ENCODE measurements at places on chromosomes 5 and 9.
A peak's percentile ranks its signal among the peaks of the same experiment; 100 is the strongest.

DNA sequence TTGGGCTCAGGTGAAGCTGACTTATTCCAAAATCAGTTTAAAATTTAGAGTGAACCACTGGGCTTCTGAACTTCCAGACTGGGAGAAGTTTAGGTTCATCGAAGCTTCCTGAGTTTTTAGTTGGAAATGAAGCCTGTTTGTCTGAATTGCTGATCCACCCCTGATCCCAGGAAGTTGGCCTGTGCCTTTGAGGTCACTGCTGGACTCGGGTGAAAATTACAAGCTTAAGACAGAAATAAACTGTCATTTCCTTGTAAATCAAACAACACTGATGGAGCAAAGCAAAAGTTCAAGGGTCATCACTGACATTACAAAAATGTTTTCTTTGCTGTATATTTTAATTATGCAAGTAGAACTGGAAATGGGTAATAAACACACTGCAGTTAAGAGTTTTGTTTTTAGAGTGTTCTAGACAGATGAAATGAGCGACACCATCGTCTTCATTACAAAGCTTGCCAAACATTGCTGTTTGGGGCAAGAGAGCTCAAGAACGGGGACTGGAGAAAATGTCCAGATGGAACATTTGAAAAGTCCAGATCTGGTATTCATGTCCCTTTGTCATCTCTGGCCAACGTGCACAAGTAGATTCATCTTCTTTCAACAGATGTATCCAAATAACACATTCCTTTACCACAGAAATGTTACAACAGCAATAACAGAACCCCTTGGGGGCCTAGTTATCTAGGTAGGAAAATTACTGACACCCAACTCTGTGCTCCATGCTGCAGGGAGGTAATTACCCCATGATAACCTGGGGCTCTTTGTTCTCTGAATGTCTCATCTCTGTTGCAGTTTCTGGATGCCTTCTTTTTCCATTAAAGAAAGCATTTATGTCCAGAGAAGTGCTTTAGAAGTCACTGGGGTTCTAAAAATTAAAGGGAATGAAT is 142.4 kb upstream of the ERCC6L2 start:
- no peak for DNase-seq

DNA sequence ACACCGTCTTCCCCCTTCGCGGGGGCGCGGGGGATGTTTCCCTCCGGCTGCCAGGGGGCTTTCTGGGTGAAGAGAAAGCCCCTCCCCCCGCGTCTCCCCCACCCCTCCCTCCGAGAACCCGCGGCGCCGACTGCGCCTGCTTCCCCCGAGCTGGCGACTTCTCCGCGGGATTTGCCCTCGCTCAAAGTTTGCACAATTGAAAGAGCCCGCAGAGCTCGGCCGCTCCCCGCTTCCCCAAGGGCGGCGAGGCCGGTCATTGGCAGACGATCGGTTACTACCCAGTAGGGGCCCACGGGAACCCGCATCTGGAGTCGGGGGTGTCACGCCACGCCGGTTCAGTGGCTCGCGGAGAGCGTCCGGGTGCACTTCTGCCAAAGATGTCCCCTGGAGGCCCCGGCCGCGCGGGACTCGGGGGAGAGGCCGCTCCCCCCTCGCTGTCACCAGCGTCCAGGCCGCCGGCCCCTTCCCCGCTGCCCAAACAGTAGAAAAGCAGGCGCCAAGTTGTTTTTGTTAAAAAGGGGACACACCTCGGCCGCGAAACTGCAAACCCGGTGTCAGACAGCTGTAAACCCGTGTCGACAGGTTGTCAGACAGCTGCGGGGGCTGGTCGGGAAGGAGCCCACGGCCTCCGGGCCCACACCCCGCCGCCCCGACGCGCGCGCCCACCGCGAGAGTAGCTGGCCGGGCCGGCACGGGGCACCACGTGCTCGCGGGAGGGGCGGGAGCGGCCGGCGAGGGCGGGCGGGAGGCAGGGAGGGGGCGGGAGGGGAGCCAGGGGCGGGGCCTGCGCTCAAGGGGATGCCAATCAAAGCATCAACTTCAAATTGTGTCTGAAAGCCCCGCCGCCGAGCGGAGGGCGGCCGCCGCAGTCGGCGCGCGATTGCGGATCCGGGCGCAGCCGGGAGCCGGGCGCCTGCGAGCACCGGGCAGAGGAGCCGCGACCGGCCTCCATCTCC is at the start of gene IRX1:
IRX1 (plus strand) TSS at position 827 of the 956 bp plus-strand sequence. CDS start 274 bp downstream, outside the sequence.
- no peak for DNase-seq

- no peak for DNase-seq
Measured at GRCh38 chr9:33166231-33167083, 679 bp downstream of the B4GALT1 start.

GRCh38 chr9:17481565-17481964 is 97.3 kb upstream of the SH3GL2 start:
- no peak for DNase-seq

DNA sequence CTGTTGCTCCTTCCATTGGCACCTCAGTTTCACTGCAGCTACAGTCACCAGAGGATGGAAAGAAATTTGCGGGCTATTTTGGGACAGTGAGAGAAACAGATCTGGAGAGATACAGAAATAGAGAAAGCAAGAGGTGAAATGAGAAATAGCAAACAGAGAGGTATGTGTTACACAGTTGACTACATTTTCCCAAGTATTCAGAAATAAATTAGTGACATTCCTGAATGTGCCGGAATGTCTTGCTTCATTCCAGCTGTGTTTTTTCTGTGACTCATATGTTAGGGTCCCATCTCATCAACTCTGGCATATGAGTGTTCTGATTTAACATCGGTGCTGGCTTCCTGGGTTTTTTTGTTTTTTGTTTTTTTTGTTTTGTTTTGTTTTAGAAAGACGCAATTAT is 63.8 kb upstream of the ZNF462 start:
- peak; percentile 68 for DNase-seq

DNA sequence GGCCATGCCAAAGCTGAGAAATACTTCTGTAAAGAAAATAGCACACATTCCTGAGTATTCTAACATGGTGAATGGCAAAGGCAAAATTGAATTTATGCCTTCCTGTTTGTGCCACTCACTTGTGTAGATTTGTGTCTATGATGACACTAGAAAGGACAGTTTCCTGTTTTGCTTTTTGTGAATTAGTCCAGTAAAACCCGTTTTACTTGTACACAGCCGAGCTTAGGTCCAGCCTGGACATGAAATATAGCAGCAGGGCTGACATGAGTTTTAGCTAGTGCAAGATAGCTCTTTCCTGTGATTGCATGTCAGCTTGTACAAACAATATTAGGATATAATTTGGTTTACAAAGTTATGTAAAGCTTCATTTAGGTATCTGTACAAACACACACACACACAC is 1891.7 kb upstream of the WWC1 start:
- no peak for DNase-seq

DNA sequence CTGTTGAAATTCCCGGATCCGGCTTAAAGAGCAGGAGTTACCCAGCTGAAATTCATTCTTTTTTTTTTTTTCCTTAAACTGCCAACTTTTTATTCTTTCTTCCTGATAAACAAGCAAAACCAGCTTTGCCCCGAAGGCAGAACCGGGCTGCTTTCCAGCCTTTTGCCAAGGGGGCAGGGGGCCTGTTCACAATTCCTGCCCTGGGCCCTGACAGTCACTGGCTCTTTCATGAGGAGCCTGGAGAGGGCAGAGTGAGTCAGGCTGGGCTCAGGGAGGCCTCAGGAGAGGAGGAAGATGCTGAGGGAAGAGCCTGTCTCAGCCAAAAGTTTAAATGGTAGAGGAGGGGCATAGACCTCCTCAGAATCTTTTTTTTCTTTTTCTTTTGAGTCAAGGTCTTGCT is 4.8 kb downstream of the GLIPR2 start:
- no peak for DNase-seq

DNA sequence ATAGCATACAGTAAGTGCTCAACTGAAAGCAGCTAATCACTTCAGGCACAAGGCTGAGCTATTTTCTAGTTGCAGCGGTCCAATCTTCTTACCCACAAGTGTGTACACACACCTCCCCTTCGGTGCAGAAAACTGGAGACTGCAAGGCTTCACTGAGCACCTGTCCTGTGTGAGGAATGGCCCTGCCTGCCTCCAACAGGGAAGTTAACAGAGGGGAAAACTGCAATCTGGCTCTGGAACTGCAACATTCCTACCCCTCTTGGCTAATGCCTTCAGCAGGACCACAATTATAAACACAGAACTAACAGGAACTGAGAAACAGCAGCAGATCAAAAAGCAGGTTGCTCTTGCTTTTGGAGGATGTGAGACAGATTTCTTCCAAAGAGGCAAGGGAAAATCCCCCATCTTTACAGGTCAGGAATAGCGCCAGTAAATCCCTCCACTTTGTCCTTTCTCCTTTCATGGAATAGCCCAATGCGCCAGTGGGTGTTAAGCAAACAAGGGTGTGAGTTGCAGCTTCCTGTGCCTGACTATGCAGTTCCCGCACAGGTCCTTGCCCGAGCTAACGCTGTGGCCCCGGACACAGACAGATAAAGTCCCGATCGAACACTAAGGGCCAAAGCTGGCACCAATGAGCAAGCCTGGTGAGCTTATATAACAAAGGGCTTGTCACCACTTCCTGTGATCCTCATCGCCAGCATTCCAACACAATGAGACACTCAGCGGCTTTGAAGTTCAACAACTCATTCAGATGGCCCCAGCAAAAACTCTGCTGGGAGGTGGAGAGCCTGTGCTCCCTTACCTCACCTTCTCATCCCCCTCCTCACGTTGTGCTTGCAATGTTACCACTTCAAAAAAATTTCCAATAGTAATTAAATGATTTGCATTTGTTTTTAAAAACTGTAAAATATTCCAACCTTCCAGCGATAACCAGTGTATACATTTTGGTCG is 21.5 kb downstream of the SHB start:
- DNase-seq = peak; percentile 90

DNA sequence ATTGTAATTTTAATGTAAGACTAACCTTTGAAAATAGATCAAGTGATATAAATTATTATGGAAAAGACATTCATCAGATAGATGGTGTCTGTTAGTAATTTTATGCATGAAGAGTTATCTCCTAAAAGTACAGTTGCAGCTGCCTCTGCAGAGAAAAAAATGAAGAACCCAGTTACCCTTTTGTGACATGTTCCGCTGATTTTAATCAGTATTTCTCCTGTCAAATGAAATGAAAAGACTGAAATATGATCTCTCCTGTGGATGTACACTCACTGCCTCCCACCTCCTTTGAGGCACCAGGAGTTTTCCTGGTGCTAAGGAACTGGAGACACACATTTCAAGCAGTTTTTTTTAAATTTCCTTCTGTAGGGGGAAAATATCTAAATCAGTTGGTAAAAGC is 277.4 kb downstream of the KIF4B start:
- DNase-seq = no peak

DNA sequence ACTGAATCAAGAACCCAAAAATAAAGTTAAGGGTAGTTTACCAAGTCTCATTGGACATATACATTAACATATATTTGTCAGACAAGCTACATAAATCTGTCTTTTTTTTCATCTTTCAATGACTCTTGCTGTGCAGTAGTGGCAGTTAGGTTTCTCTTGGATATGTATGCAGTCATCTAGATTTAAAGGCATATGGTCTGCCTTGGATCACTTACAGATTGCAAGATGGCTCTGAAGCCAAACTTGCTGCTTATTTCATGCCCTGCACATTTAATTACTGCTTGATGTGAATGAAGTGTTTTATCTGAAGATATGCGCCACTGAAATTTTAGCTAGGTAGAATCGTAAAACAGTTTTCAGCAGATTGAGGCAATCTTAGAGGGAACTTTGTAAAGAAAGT is 18.6 kb upstream of the MAN2A1 start:
- DNase-seq = no peak

- no peak for DNase-seq
Measured at GRCh38 chr5:31007672-31008071, 185.8 kb upstream of the CDH6 start.

DNA sequence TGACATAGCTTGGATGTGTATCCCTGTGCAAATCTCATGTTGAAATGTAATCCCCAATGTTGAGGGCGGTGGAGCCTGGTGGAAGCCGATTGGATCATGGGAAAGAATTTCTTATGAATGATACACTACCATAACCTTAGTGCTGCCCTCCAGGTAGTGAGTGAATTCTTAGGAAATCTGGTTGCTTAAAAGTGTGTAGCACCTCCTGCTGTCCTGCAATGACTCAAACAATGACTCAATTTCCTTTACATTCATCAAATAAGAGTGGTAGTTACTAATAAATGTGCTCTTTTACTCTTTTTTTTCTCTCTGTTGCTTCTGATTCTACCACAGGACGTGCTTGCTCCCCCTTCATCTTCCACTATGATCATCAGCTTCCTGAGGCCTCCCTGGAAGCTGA is 1696.0 kb upstream of the CDH9 start:
- peak; percentile 5 for DNase-seq

DNA sequence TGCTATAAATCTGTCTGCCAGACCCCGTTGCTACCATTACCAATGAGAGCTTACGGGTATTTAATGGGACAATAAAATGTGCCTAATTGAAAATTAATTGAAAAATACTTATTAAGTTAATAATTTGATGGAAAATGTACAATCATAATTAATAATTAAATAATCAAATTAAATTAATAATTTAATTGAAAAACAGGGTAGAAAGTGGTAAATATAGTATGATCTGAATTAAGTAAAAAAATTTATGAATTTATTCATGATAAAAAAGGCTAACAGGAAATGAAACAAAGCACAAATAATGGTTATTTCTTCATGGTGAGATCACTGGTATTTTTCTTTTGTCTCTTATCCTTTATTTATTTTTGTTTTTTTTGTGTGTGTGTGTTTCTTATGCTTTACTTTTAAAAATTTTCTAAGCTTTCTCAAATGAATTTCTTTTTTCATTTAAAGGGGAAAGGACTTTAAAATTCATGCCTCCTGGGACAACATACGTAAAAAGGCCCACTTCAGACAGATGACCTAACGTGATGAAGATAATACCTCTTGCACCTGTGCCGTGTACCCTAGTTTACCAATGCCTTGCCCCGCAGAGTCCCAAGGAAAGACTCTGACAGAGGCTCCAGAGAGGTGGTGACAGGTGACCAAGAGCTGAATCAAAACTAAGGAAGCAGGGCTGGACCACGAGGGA is 24.0 kb upstream of the RXRA start:
- DNase-seq = no peak

- no peak for DNase-seq
Measured at GRCh38 chr5:134938030-134938429, 29.7 kb upstream of the CATSPER3 start.

GRCh38 chr5:143133721-143134120 is 269.8 kb downstream of the NR3C1 start:
- no peak for DNase-seq

DNA sequence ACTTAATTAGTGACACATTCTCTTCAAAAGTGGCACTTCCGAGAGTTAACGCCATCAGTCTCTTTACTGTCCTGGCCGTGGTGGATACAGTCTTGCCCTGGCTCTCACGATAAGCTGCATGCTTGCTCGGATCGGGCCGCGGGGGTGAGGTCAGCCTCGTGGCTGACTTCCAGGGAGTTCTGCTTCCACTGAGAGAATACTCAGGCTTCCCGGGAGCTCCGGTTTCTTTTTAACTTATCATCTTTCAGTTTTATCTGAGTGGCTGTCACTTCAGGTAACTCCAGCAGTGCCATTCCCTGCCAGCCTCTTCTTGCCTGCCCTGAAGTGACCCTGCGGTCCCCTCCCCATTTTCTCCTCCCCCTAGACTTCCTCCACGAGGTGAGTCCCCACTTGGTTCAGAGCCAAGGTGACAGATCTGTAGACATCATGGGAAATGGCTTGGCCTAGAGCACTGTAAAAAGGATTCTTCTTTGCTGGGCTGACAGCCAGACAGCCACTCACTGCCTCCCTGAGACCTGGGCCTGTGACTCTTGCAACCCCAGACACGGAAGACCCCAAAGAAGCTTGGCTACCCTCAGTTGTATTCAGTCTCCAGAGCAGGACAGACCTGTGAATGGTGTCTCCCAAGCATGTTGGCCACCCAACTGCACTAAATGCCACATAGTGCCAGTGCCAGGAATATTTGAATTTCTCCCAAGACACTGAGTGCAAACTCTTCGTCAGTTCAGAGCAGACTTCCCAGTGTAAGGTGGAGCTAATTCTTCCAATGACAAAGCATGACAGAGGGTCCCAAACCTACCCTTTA is 95.1 kb downstream of the DAPK1 start:
- DNase-seq = no peak

Data from astrocyte of the cerebellum (primary cell).